GM18507 (cell line): ENCODE measurements at places on chromosomes 1 and 21.

- no peak for DNase-seq
Measured at GRCh38 chr1:109084563-109085517, 5.7 kb upstream of the TMEM167B start.

DNA sequence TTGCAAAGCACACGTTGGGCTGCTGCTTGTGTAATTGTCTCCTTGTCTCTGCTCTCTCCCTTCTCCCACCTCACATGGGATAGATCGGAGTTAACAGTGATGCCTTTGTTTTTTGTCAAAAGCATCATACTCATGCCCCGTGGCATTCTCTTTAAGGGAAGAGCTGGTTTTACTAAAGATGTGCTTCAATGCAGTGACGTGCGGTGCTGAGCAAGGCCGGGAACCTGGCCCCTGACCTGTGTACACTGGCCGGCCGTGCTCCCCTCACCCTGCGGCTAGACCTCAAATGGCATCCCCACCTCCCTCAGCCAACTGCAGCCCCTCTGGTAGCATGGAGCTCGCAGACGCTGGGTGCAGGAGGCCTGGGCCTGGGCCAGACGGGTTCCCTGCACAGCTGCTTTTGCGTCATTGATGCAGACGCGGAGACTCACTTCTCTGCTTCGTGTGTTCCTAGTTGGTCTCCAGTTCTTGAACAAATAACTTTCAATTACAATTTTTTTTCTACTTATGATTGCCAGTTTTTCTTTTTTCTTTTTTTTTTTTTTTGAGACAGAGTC is 19.9 kb downstream of the AGPAT3 start:
- DNase-seq = no peak

GRCh38 chr1:23111600-23112535 is 56.8 kb downstream of the LUZP1 start:
- DNase-seq = no peak

GRCh38 chr1:159921251-159921650 is 4.1 kb downstream of the TAGLN2 start:
- no peak for DNase-seq

GRCh38 chr1:6208723-6209660 is 3.1 kb downstream of the RNF207 start:
- DNase-seq = no peak

GRCh38 chr1:197126691-197127090 is 19.8 kb downstream of the ASPM start:
- DNase-seq = no peak

DNA sequence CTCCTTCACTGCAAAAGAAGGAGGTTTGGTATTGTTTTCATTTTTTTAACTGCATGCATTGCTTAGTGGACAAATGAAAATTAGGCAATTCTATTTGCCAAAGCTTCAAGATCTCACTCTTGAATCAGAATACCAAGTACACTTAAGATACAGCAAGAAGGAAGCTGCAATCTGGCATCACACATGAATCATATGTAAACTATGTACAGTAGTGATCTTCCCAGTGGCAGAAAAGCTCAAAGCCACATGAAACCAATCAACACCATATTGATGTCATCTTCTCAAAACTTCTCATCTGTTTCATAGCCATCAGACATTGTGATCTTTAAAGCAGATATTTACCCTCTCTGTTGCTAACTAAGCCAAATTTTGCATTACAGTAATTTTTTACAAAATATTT is 550.1 kb downstream of the LTN1 start:
- DNase-seq = no peak

DNA sequence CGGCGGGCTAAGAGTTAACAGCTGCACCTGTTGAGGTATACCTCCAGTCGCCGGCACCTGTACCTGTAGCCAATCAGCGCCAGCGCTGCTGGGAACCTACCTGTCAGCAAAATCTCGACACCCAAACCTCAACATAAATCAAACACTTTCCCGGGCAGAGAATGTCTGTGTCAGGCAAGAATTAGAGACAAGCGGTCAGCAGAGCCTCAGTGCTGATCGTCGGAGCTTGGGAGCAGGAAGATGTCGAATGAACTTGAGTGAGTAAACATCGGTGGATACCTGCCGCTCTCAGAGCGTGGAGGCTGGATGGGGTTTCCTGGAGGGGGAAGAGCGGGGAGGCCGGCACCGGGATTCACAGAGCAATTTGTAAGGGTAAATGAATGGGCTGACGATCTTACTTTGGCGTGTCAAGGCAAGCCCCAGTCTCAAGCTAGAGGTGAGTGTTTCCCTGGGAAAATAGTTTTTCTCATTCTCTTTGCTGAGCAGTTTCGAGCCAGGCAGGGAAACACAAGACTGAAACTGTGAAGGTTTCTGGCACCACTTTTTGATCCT is at the start of gene GRHL3:
TSS of gene GRHL3 (plus strand) at position 46 of the 552 bp plus-strand sequence. CDS start at position 241, 195 bp downstream.
- DNase-seq = no peak

DNA sequence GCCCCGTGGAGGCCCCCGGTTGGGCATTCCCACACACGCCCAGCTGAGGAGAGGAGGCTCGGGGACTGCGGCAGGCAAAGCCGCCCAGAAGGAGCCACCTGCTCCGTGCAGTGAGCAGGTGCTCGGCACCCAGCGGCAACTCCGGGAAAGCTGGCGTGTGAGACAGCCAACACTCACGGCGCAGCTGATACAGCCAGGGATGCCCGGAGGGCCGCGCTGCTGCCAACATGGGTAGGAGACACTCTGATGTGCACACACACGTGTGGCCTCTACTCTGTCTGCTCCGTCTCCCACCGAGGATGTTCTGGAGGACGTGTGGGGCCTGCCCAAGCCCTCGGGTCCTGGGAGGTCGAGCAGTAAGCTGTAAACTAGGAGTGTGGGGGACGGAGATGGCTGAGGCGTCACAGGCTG is 12.9 kb downstream of the MORN1 start:
- no peak for DNase-seq

DNA sequence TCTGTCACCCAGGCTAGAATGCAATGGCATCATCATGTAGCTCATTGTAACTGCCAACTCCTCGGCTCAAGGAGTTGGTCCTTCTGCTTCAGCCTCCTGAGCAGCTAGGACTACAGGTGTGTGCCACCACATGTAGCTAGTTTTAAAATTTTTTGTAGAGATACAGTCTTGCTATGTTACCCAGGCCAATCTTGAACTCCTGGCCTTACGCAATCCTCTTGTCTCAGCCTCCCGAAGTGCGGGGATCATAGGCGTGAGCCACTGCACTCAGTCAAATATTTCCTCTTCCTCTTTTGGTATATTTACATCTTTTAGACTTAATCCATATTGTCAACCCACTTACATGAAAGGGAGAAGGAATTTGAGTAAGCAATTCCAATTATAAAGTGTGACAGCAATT is 121.1 kb downstream of the EVI5 start:
- no peak for DNase-seq

- no peak for DNase-seq
Measured at GRCh38 chr1:109613361-109614147, 5.9 kb downstream of the GNAT2 start.

DNA sequence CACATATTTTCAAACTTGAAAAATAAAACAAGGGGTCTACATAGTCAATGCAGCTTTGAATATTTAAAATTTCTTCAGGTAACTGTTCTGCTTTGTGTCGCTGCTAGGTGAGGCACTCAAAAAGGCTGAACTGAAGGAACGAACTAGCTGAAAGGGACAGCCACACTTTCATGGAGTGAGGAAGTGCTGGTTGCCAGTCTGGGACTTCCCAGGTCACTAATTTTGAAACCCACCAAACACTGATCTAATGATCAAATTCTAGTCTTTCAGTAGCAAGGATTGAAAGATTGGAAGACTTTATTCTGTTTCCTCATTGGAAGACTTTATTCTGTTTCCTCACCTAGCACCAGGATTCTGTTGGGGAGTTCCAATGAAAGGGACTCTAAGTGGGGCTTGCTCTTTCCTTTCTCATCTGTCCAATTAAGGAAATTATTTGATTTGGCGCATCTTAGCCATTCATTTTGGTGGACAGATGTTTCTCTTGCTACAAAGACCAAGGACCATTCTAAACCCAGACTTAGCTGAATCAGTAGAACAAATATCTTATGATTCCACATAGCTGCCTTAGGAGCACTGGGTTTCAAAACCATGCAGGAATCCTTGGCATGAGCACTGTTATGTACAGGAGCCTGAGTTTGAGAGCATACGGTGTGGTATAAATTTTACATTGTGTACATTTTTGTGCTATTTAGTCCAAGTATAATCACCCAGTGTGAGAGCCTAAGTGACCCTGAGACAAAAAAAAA is 10.9 kb upstream of the ARID1A start:
- no peak for DNase-seq

DNA sequence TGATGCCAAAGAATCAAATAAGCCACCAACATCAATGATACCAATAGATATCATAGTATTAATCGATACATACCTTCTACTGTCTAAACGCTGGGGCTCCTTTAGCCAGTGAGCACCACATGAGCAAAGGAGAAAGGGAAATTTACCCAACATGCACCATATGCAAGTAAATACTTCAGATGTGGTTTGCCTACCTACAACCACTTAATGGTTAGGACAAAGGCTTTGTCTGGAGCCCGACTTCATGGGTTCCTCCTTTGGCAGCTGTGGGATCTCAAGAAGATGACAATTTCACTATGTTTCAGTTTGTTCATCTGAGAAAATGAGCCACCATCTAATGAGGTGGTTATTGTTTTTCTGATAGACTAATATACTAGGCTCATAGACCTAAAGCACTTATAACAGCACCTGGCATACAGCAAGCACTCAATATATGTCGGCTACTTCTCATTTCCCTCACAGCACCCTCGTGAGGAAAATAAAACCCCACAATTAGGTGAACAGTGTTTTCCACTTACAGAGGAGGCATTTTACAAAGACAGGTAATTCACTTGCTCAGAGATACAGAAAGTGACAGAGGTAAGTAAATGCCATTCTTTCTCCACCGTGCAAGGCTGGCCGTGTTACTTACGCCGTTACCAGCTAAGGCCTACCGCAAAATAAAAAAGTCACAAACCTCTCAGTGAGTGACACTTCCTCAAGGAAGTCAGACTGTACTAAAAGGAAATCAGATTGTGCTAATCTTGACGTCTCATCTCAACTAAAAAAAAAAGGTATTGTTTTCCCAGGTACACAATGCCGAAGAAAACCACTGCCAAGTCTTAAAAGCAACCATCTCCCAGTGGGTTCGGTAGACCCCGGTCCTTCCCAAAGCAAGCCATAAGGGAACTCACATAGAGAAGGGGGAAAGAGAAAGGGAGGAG is 1.6 kb downstream of the TTC13 start:
- no peak for DNase-seq

DNA sequence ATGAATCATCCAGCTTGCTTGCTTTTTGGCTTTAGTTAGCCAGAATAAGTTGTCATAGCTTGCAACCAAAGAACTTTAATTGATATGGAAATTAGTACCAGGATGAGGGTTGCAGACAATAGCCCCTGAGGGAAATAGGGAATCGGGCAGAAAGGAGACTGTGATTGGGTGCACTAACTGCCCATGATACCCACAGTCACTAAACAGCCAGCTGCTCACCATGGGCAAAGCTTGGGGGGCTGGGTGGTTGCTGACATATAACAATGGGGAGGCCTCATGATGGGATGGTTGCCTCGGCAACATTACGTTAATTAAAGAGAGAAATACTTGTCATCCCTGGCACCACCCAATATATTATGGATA is 17.8 kb upstream of the PLA2G2E start:
- DNase-seq = no peak

- no peak for DNase-seq
Measured at GRCh38 chr1:16241221-16241708, 4.3 kb upstream of the CPLANE2 start.

DNA sequence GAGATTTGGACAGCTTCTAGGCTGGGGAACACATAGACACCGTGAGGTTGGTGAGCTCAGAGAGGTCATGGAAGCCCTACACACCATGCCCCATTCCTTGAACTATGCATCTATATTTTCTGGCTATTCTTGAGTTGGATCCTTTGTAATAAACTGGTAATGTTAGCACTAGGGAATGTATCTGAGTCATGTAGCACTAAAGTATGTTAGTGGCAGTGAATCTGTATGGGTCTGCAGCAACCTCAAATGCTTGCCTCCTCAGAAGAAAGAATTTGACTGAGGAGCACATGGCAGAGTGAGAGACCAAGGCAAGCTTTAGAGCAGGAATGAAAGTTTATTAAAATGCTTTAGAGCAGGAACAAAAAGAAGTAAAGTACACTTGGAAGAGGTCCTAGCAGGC is 43.7 kb upstream of the LRRC7 start:
- no peak for DNase-seq

GRCh38 chr1:163357378-163357777 is 35.6 kb downstream of the NUF2 start:
- no peak for DNase-seq

GRCh38 chr1:47682198-47682597 is 244.4 kb downstream of the FOXD2 start:
- no peak for DNase-seq

DNA sequence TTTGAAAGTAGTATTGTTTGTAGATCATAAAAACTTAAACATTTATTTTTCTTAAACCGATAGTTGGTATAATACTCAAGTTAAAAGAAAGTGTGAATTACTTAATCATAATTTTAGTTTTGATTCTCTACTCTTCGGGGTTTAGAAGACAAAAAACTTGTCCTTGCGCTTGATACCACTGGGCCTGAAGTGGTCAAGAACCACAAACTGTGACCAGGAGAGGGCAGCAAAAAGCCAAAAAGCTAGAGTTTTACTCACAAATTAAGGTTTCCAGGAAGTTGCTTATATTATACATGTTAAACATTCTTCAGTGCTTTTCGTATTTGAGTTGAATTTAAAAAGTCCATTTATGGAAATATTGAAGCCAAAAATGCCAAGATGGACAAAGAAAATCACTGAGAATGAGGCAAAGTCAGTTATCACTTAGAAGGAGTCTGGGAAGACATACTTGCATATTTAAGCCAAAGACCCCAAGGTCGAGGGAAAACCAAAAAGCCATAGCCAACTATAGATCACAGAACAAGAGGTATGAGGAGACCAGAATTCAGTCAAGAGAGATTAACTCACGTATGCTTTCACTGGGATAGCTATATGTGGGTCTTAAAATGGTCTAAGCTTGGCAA is 34.2 kb downstream of the EFCAB7 start:
- DNase-seq = no peak

GRCh38 chr21:46600978-46601377 is 3.9 kb downstream of the S100B start:
- DNase-seq = no peak

DNA sequence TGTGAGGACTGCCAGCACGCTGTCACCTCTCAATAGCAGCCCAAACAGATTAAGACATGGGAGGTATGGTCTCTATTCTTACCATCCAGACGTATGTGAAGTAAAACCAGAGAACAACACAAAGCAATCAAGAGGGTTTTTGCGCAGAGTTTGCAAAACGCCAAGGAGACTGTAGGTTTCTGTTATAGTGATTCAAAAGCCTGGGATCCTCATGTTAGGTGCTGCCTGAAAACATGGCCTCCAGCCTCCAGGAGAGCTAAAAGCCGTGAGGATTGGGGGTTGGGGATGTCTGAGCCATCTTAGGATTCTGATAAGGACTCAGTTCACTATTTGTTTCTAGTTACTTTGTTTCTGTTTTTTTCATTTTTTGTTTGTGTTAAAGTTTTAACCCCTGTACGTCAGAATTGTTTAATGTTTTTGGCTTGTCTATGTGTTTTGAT is 4.2 kb upstream of the CCT8 start:
- no peak for DNase-seq

GRCh38 chr1:207034998-207035397 is 2.4 kb upstream of the C1orf116 start:
- DNase-seq = no peak
